ENCODE measurements at places on chromosomes 2 and 18.

DNA sequence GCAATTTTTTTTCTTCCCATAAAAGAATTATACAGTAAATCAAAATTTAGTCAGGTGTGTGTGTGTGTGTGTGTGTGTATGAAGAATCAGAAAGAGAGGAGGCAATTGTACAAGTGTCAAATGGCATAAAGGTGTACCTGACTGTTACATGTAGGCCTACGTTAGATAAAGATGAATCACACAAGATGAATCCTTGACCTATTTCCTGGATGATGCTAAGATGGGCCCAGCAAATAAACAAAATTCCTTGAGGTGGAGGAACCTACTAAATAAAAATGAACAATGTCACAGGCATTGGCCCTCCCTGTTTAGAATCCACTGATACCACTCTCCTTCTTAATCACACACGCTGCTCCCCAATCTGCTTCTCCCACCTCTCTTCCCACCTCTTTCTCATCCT lies 79.7 kb upstream of the LRATD1 start:
- no peak for DNase-seq

- no peak for DNase-seq
Observed at GRCh38 chr2:239047420-239047819, 199.5 kb downstream of the TWIST2 start.

GRCh38 chr2:151991010-151991409 lies 107.8 kb downstream of the CACNB4 start:
- no peak for DNase-seq

DNA sequence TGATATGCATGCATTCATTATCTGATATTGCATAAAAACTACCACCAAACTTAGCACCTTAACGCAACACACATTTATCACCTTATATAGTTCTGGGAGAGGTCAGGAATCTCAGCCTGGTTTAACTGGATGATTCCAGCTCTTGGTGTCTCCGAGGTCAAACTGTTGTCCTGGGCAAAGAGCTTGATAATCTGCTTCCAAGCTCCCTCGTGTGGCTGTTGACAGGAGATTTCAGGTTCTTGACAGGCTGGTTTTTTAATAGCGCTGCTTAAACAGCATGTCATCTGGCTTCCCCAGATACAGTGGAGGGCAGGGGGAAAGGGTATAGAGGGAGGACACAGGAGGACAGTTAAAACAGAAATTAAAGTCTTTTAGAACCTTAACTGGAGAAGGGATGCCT lies 785.0 kb downstream of the CNTNAP5 start:
- DNase-seq: no peak

DNA sequence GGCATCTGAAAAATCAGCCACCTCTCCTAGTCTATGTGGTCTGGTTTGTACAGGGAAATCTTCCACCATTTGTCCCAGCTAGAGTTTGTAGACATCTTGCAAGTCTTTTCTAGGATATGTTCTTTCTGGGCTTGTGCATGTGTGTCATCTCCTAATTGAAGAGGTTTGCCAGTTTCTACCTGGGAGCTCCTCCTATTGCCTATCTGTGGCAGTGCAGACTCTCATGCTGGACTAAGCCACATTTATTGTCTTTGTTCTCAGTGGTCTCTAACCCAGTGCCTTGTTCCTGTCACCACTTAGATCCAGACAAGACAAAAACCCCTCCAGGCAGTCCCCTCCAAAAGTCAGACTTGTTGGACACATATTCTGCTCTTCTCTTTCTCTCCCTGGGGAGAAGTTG lies 72.0 kb upstream of the MRPS9 start:
- DNase-seq: no peak

GRCh38 chr2:219656526-219656925 lies 29.1 kb downstream of the SLC4A3 start:
- DNase-seq: no peak

DNA sequence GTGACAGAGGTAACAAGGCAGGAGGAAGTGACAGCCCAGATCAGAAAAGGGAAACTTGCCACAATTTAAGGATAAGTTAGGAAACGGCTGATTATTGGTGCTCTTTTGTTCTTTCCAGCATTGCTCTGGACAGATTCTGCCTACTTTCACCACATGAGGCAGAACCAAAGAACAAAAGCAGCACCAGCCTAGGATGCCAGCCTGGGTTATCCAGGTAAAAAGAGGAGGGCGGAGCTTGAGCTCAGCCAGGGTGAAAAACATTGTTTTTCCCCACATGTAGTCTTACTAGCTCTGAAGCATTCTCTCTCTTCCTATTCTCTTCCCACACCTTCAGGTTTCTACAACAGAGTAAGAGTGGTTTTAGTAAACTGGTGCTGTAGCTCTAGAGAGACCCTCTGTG lies 300.5 kb downstream of the TMX3 start:
- no peak for DNase-seq

GRCh38 chr18:13438507-13439056 lies 220.0 kb downstream of the LDLRAD4 start:
- DNase-seq: peak; percentile 18

DNA sequence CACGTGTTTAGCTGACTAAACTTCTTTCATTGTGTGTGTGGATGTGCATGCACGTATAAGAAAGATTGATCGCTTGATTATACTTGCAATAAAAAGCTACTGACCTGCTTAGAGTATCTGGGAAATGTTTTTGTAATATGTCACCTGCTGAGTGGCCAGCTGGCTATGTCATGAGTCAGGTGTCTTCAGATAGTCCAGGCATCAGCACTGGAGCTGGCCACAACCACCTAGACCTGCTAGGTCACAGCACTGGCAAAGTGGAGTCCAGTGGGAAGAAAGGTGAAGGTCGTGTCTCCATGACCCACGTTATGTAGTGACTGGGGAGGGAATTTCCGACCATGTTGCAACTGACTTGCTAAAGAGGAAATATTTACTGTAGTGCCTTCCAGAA lies 147.0 kb downstream of the ESCO1 start:
- DNase-seq: peak; percentile 14

GRCh38 chr18:59971871-59972428 lies 72.2 kb downstream of the PMAIP1 start:
- DNase-seq: no peak

DNA sequence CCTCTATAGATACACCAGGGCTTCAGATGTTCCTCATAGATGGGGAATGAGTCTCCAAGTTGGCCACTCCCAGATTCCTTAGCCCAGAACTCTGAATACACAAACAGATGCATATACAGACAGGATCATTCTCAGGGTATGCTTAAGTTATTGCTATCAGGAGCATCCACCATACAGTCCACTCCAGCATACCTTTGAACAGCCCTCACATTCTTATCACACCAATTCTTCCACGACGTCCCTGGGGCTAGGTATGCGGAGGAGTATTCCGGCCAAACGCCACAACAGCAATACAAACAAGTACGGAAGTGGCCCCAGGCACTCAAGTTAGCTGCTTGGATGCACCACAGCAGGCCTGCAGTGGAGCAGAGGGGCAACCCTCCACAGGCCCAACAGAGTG lies 312.5 kb upstream of the CHAC2 start:
- DNase-seq: no peak

DNA sequence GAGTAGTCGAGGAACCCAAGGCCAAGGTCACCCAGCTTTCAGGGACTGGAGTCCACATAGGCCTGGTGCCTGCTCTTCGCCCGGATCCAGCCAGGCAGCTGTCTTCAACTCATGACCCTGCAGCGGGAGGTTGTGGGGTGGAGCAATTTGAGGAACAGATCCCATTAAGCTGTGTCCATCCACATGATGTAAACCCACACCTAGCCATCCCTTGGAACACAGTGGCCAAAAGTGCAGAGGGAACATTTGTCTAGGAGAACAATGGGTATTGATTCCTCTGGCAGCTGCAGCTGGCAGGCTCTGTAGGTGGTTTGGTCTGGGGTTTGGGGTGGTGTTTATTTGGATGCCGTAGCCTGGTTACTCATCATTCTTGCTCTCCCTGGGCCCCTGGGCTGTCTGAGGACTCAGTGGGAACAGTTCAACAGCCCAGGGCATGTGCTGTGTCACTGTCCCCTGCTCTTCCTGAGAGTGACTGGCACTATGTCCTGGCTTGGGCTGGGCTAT lies 99.4 kb downstream of the TFCP2L1 start:
- no peak for DNase-seq

DNA sequence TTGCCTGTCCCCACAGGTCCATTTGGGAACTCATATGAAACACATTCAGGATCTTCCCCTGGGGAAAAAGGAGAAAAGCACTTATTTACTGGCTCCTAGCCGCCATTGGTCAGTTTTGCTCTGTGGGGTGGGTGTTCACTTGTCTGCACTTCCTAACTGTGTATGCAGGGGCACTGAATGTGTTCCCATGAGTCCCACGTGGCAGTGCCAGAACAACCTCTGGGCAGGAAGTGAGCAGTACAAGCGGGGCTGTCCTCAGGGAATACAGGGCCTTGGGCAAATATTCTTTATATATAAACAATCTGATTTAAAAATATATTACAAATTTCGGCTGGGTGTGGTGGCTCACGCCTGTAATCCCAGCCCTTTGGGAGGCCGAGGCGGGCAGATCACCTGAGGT lies 21.8 kb upstream of the CTIF start:
- DNase-seq: no peak

- no peak for DNase-seq
Observed at GRCh38 chr2:113823716-113824595, 65.9 kb upstream of the ACTR3 start.

GRCh38 chr2:224395620-224396390 lies 6.1 kb downstream of the FAM124B start:
- no peak for DNase-seq

GRCh38 chr18:7466190-7466589 lies 100.9 kb upstream of the PTPRM start:
- DNase-seq: peak; percentile 7

DNA sequence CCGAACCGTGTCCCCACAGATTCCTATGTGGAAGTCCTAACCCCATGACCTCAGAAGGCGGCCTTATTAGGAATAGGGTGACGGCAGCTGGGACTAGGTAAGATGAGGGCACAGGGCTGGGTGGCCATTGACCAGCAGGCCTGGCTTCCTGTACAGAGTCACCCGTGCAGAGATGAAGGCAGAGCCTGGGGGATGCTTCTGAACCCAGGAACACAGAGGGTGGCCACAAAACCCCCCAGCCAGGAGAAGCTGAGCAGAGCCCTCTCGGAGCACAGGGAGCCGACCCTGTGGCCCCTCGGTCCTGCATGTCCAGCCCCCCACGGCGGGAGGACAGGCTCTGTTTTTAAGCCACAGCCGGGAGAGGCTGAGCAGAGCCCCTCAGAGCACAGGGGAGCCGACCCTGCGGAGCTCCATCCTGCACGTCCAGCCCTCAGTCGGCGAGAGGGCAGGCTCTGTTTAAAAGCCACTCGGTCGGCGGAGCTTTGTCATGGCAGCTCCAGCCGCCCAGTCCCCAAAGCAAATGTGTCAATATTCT lies 2.7 kb downstream of the PDCD1 start:
- no peak for DNase-seq

DNA sequence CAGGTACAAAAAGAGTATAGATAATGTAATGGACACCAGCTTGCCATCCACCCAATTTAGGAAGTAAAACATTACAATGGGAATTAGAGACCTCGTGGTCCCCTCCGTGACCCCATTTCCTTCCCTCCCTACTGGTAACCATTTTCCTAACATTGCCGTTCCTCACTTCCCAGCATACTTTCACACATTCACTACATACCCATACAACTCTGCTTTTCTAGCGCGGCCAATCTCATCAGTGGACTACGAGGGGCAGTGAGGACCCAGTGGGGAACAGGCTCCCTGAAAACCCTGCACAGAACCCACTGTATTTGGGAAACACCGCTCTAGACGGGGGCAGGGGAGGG lies 1.1 kb downstream of the ENOSF1 start:
- peak; percentile 13 for DNase-seq

- DNase-seq: no peak
Observed at GRCh38 chr2:9774266-9774665, 69.0 kb upstream of the TAF1B start.

DNA sequence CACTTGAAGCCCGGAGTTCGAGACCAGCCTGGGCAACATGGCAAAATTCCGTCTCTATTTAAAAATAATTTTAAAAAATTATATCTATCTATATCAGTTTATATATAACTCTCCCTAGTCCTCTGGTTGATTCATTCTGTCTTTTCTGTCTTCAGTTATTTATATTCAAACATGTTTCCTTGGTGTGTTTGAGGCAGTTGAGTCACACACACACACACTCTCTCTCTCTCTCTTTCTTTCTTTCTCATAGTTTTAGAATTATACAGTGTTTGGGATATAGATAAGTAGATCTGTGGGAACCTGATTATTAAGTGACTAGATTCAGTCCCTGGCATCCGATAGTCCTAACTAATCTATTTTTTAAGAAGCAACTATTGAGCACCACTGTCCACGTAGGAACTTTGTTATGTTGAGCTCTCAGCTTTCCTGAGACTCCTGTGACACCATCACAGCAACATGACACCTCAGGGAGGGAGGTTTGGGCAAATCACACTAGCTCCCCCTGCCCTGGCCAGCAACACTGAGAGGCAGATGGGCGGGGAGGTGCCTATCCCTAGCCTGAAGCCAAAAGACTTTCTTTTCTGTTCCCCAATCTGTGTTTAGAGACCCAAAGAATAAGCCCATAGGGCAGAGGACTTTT lies 482.7 kb downstream of the DLGAP1 start:
- no peak for DNase-seq

DNA sequence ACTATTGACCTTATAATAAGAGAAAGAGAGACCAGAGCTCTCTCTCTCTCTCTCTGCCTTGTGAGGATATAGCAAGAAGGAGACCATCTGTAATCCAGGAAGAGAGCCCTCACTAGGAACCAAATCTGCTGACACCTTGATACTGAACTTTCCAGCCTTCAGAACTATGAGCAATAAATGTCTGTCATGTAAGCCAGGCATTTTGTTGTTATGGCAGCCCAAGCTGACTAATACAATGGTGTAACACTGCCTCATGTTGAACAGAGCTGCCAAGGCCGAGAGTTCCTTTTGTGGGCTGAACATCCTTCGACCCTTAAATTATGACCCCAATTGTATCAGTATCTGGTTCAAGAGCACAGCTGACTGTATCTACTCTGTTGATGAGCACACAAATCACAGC lies 108.0 kb downstream of the LRRC30 start:
- DNase-seq: no peak

DNA sequence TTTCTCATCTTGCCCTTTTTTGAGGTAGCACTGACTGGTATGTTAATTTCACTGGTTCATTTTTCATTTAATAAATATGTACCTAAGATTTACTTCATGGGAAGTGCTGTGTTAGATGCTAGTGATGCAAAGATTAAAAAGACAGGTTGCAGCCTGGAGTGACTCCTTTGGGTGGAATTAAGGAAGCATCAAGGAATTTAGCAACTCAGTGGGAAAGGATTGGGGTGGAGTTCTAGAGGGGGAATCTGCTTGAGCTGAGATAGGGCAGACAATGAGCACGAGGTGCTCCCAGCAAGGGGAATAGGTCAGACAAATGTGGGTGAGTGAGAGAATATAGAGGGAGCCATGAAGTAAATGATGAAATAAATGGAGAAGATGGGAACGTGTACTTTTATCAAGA lies 57.0 kb downstream of the LYPD6 start:
- no peak for DNase-seq

GRCh38 chr2:68889021-68889420 lies 17.8 kb upstream of the BMP10 start:
- DNase-seq: no peak

- DNase-seq: peak; percentile 11
Observed at GRCh38 chr2:36781907-36782720, 85.6 kb downstream of the VIT start.
